ENCODE measurements at places on chromosomes 13 and 19.
A peak's percentile ranks its signal among the peaks of the same experiment; 100 is the strongest.

- peak; percentile 31 for DNase-seq
Measured at GRCh38 chr19:4088975-4089374, 22.3 kb upstream of the ZBTB7A start.

GRCh38 chr19:2329501-2329916 is 1.0 kb downstream of the SPPL2B start:
- DNase-seq = no peak

GRCh38 chr13:93328943-93329342 is 102.3 kb downstream of the GPC6 start:
- no peak for DNase-seq

- no peak for DNase-seq
Measured at GRCh38 chr13:83352391-83352790, 529.9 kb downstream of the SLITRK1 start.

DNA sequence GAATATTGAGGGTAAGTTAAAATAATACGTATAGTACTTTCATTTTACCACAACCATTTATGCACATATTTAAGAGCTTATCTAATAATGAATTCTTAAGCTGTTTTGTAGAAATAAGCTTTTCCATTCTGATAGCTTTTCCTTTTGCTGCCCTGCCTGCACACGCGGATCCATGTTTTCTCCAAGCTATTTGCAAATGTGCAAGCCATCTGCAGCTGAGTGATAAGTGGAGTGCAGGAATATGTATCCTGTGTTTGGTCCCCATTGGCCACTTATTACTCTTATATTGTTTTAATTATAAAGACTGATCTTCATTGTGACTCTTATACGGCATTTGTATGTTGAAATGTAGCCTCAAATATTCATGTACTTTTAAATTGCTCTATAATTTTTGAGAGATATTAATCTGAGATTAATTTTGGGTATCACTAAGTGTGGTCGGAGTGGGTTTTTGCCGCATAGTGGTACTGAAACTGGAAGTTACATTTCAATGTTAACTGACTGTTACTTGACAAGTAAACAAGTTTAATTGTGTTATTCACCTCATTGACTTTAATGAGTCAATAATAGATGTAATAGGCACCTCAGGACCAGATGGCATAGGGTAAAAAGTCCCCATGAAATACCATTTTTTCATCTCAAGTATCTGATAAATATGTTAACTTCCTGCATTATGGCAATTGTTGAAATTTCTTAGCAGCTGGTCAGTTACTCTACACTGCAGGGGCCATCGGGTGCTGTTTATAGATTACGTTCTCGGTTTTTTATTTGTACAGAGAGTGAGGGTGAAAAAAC is 1567.4 kb downstream of the EFNB2 start:
- no peak for DNase-seq

DNA sequence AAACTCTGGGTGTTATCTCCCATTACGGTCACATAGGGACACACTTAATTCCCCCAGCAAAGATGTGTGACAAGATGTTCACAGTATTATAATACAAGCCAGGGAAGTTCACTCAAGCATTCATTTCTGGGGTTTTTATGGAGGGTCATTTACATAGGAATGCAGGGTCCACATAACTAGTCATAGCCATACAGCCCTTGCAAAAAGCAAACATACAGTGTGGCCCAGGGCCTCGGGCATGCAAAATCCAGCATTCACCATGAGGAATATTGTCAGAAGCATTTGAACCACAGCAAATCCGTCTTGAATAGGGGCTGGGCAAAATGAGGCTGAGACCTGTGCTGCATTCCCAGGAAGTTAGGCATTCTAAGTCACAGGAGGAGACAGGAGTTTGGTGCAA is 13.0 kb upstream of the ZNF460 start:
- DNase-seq = no peak

- no peak for DNase-seq
Measured at GRCh38 chr13:38685974-38686576, 802 bp upstream of the FREM2 start.

GRCh38 chr13:103859952-103860351 is 793.7 kb upstream of the SLC10A2 start:
- DNase-seq = no peak

GRCh38 chr13:107808389-107808788 is 406.9 kb downstream of the LIG4 start:
- no peak for DNase-seq

DNA sequence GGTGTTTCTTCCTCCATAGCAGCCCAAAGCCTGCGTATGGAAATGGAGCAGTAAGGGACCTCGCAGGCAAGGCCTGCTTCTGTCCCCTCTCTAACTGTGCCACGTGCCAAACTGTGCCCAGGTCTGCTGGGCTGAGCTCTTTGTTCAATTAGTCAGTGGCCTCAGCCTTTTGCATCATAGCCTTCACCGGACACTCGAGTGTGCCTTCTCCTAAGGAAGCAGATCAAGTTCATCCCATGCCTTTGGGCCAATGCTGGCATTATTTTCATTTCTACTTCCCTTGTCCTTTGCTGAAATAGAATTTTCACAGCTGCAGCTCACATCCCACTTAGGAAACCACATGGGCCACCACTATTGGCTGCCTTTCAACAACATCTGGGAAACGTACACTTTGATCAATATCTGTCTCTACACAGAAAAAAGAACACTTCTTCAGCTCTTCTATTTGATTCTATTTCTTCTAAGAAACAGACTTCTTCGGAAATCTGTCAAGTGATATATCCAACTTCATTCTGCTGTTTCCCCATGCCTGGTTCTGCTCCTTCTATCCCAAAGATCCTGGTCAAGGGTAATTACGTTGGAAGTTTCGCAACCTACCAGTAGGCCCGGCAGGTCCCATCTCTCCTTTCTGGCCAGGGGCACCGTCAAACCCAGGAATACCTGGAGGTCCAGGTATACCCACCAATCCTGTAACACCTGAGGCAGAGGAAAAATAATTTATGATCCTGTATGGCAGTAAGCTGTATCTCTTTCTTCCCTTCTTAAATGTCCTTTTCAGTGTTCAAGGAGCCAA is 143.9 kb downstream of the COL4A1 start:
- DNase-seq = no peak

DNA sequence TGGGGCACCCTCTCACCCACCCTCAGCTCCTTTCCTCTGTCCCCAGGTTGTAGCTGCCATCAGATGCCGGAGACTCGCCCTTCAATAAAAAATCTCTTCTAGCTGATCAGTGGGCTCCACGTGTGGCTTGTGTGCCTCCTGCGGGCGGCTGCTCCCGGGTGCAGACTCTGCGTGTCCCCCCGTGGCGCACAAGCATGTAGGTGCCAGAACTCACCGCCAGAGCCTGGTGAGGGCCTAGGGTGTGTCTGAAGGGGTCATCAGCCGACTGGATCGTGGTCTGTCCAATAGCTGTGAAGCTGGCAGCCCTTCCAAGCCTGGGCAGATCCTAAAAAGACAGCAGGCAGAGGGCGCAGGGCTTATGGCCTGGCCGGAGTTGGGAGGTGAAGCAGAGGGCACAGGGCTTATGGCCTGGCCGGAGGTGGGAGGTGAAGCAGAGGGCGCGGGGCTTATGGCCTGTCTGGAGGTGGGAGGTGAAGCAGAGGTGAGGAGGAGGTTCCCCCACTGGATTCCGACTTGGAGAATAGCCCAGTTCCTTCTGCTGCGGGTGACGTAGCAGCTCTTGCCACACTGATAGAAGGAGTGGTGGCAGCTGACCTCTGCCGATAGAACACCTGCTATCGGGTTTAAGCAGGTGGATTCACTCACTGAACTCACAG is 11.7 kb downstream of the NOP53 start:
- DNase-seq = no peak

DNA sequence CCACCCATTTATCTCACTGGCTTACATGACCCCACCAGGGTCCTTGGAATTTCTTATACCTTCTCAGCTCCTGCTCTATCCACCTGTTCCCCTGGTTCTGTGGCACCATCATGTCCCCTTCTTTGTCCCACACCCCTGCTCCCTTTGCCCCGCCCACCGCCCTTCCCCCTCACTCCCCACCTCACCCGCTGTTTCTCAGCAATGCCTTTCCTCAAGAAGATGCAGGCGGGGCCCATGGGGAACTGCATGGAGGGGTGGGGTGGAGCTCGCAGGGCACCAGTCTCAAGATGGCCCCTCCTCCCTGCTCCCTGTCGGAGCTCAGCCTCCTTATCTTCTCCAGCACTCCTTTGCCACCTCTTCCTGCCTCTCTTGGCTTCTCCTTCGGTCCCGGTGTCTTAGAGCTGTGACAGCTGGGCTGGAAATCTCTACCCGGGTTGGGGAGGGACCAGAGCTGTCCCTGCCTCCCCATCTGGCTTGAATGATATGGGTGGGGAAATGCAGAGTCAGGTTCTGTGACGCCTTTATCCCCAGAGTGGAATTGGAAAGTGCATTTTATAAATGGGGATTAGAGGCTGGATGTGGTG is at the start of gene CABP5:
CABP5 (minus strand) TSS at position 405 of the 584 bp plus-strand sequence; CDS start at position 248, 157 bp downstream.
- DNase-seq = no peak

DNA sequence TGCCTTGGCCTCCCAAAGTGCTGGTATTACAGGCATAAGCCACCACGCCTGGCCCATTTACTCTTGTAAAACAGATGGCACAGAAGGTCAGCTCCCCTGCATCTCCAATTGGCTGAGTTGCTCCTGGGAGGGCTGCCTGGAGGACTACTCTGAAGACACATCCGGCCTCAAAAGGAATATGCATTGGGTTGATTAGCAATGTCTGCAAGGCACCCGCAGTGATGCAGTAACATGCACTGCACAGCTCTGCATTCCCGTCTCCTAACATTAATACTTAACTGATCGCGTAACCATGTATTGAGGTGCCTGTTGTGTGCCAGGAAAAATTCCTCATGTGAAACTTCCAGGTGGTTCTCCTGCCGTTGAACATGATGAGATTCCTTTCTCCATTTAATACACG is 5.0 kb downstream of the ELAVL3 start:
- DNase-seq = no peak

GRCh38 chr13:37651891-37652290 is 53.3 kb upstream of the POSTN start:
- DNase-seq = no peak

DNA sequence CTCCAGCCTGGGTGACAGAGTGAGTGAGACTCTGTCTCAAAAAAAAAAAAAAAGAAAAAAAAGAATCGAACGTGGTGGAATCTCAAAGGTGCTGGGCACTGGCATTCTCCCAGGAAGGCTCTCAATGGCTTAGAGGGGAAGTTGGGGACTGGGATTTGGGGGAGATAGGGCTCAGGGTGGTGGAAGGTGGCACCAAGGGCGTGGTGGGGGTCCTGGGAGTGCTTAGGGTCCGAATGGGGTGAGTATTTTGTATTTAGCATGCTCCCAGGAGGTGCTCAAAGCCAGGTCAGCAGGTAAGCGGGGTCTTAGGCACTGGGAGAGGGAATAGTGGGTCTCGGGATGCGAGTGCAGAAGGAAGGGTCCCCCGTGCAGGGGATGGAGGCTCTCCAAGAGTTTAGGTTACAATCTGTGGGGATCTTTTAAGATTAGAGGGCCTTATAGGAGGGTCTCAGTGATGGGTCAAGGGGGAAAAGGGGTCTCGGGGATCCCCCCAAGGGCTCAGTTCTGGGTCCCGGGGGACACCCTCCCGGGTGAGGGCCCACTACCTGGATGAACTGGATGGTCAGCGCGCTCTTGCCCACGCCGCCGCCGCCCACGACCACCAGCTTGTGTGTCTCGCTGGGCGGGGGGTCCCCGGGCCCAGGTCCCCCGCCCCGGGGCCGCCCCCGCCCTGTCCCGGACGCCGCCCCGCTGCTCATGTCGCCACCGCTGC is 386 bp downstream of the RRAS start:
- no peak for DNase-seq

DNA sequence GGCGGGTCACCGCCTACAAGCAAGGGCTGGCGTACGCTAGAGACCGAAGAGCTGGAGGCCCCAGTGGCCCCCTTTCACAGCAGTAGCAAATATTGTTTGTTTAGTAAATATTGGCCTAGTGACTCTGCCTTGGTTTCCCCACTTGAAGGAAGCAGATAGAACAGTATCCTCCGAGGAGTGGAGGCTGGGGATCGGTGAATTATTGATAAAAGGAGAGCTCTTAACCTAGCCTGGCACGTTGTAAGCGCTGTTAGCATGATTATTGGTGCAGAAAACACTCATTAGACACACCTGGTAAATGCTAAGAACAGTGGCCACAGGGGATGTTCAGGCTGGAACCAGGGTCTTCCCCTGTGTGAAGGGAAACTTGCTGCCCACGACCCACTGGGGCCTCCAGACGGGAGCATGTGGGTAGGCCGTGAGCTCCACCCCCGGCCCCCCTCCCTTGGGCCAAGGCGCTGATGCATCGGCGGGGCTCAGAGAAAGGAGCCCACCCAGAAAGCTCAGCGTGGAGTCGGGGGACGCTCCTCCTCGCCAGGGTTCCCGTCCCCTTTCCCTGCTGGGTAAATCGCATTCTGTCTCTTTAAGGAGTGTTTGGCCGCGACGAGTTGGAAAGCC is 2.3 kb downstream of the IER2 start:
- DNase-seq = no peak

- DNase-seq = no peak
Measured at GRCh38 chr13:110887597-110888333, 27.1 kb downstream of the ANKRD10 start.

- DNase-seq = no peak
Measured at GRCh38 chr13:111187960-111188541, 72.9 kb downstream of the ARHGEF7 start.

DNA sequence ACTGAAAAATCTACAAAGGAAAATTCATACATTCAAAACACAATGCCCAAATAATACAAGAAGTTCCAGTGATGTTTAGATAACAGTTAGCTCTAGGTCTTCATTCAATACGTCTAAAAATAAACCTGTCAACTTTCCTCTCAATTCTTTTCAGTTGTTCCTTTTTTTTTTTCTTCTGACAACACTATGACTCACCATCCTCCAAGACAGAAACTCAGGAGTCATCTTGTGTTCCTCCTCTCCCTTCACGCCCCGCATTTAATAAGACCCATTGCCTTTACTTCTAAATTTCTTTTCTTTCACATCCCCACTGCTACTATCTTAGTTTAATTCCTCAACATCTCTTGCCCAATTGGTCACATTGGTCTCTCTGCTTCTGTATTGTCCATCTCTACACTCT is 759.9 kb downstream of the GPC5 start:
- no peak for DNase-seq

DNA sequence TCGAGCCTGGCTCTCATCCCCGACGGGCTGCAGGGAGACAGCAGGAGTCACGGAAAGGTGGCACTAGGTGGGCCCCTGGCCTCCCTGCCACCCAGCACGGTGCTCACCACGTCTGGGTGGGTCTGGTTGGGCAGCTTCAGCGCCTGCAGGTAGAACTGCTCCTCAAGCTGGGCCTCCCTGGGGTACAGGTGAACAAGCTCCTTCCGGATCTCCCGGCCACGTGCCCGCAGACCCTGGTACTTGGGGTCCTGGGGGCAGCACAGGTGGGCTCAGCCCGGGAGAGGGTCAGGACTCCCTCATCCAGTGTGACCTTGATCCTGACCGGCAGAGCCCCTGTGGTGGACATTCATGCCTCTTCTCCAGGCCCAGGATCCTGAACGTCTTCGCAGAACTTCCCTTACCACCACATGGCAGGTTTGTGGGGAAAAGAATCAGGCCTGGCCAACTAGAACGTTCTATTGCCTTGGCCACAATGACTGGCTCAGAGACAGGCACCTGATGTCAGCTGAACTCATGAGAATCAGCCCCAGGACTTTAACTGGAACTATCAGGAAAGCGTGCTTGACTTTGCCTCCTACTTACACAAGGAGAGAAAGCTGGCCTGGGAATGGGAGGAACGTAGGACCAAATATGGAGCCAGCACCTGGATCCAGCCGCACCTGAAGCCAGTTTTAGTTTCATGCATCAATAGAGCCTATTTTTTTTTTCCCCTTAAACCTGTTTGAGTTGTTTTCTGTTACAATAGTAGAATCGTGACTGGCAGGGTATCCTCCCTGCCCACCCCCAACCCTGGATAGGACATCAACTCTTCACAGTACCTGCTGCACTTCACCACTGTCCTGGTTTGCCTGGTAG is 8.9 kb downstream of the SARS2 start:
- DNase-seq = no peak

Measured in effector CD4-positive, alpha-beta T cell (primary cell).